ENCODE measurements at places on chromosomes 6 and 20. TPM values are rescaled to one million over a fixed set of nuclear protein-coding genes. Genes with fewer than 3 reads are reported as not detected.

EDEM2 gene
- total RNA-seq, result 15.8 TPM

SMLR1 gene
- not detected for total RNA-seq

DNA sequence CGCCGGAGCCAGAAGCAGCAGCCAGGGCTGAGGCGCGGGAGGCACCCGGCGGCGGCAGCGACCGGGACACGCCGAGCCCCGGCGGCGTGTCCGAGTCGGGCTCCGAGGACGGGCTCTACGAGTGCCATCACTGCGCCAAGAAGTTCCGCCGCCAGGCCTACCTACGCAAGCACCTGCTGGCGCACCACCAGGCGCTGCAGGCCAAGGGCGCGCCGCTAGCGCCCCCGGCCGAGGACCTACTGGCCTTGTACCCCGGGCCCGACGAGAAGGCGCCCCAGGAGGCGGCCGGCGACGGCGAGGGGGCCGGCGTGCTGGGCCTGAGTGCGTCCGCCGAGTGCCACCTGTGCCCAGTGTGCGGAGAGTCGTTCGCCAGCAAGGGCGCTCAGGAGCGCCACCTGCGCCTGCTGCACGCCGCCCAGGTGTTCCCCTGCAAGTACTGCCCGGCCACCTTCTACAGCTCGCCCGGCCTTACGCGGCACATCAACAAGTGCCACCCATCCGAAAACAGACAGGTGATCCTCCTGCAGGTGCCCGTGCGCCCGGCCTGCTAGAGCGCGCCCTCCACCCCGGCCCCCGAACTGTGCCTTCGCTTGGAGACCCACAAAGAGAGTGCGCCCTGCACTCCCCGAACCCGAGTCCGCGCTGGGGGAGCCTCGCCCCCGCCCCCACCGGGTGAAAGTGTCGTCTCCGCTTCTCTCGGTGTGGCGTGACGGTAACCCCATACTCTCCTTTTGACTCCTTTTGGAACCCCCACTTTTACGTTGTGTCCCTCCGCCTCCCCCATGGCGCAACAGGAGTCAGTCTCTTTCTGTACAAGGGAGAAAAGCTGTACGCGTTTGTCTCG is 1.6 kb downstream of the INSM1 start:
- no peak overlapping the region for H3K27ac ChIP-seq
- no peaks in the 10 kb centered on the region for H3K36me3 ChIP-seq
- peaks cover 70% of the 10 kb centered on the region for H3K27me3 ChIP-seq
- H3K4me3 ChIP-seq, result peak overlapping the region; percentile 46

DNA sequence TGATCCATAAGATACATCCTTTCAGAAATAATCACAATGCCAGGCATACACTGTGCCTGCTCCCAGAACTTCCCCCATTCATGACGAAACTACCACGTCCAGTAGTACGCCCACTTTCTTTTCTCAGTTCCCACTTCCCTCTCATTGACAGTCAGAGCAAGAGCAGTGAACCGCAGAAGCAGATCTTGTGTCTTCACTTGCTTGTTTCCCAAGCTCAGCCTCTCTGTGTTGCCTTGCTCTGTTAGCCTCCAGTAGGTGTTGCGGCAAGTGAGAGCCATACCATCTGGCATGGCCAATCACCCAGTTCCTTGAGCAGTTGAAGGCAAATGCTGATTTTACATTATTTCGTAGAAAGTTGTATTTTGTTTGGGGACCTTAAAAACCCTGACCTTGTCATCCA is 11.7 kb downstream of the UST start:
- peak; percentile 68 for DNase-seq
- no peak overlapping the region for H3K27ac ChIP-seq
- no peak overlapping the region for H3K4me3 ChIP-seq
- peaks cover 37% of the 10 kb centered on the region for H3K4me1 ChIP-seq
- no peaks in the 10 kb centered on the region for H3K36me3 ChIP-seq

AVP gene
- not detected for total RNA-seq

GRCh38 chr6:74925683-74926082 is 280.2 kb downstream of the COL12A1 start:
- no peaks in the 10 kb centered on the region for H3K4me1 ChIP-seq
- no peak overlapping the region for H3K4me3 ChIP-seq
- H3K27me3 ChIP-seq, result no peaks in the 10 kb centered on the region
- no peaks in the 10 kb centered on the region for H3K36me3 ChIP-seq
- DNase-seq, result no peak

DNA sequence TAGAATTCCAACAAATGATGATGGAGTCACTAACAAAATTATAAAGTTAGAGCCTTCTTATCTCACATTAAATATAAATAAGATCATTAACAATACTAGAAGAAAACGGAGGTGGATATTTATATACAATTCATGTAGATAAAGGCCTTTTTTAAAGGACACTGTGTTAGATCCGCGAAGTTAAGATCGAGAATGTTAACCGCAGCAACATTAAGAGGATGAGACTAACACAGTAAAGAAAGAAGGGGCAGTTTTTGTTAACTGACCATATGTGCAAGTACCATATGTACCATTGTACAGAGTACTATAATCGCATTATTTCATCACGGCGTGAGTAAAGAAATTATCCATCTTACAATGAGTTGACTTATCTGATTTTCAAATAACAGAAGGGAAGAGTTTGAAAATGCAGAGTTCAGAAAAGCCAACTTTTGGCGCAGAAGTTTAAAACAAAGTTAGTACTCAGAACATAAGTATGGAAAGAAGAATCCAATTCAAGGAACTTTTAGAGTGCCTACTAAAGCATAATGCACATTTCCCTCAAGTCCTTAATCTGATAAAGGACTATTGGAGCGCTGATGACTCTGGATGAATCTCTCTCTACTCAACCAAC is 1.4 kb downstream of the FBXL4 start:
- H3K4me1 ChIP-seq, result peaks cover 44% of the 10 kb centered on the region
- H3K27ac ChIP-seq, result peak overlapping the region; percentile 93
- peaks cover 19% of the 10 kb centered on the region for H3K36me3 ChIP-seq
- DNase-seq, result no peak
- peak overlapping the region; percentile 93 for H3K4me3 ChIP-seq

Measured in activated naive CD4-positive, alpha-beta T cell treated with anti-CD3 and anti-CD28 coated beads for 36 hours (primary cell).